SK-N-MC (cell line): ENCODE measurements at places on chromosomes 5 and 9.

DNA sequence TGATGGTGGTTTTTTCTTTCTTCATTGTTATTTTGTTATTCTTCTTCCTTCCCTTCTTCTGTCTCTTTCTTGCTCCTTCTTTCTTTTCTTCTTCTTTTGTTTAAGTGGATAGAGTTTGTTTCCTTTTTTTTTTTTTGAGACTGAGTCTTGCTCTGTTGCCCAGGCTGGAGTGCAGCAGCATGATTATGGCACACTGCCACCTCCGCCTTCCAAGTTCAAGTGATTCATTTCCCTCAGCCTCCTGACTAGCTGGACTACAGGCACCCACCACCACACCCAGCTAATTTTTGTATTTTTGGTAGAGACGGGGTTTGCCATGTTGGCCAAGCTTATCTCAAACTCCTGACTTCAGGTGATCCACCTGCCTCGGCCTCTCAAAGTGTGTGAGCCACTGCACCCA is 40.3 kb downstream of the JAK2 start:
- no peak for DNase-seq

DNA sequence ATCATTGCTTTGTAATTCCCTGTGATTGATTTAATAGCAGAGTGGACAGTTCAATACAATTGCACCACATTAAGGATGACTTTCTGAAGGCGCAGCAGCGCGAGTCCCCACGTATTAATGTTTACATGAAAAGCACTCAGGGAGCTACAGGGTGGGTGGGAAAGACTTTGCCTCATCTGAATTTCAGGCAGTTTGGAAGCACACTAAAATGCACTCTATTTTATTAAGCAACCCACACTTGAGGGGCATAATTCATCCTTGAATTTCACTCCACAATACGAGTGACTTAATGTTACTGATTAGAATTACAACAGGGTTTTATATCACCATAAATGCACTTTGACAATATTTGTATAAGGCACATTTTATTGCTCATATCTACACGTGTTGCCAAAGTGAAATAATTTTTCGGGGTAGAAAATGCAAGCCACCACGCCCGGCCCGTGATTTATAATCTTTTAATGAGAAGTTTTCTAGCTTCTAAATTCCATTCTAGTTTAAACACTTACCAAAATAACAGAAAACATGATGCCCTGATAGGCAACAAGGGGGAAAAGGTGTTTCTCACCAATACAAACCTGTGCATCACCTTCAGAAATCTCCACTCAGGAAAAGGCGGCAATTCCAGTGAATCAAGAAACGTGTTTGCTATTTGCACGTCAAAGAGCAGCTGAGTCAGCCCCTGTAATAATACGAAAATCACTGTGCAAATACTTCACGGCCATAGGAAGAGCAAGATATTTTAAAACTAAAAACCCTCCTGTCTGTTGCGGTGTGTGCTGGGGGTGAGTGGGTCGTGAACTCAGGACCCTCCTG is 40.5 kb downstream of the IRX4 start:
- no peak for DNase-seq

DNA sequence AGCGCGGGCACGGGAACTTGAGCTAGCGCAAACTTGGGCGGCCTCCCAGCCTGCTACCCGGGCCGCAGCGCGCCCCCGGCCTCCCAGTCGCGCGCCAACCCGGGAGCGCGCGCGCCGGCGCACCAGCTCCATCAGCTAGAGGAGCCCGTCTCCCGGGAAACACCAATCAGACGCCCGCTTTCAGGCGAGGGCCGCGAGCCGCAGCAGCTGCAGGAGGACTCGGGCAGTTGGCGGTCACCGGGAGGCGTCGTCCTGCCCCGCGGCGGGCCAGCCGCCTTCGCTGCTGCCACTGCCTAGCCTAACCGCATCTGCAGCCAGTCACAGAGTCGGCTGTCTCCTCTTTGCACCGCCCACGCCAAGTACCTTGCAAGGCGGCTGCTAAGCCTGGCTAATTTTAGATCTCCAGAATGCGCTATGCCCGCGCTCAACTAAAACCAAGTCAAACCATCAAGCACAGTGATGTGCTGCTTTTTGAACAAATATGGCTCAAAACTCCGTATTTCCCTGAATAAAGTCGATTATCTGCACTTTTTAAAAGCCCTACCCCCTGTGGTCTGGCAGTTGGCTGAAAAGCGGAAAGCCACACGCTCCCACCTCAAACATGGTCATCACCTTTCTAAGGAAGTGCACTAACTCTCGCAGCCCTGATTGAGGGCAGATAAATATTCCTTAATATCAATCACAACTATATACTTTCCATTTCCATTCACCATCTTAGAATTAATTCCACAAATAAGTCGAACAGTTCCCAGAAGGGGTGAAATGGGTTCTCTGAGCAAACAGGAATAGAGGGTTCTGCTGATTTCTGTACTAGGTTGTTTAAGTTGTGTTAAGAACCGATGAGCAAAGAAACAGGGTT is 221.8 kb downstream of the MEF2C start:
- DNase-seq, result no peak

DNA sequence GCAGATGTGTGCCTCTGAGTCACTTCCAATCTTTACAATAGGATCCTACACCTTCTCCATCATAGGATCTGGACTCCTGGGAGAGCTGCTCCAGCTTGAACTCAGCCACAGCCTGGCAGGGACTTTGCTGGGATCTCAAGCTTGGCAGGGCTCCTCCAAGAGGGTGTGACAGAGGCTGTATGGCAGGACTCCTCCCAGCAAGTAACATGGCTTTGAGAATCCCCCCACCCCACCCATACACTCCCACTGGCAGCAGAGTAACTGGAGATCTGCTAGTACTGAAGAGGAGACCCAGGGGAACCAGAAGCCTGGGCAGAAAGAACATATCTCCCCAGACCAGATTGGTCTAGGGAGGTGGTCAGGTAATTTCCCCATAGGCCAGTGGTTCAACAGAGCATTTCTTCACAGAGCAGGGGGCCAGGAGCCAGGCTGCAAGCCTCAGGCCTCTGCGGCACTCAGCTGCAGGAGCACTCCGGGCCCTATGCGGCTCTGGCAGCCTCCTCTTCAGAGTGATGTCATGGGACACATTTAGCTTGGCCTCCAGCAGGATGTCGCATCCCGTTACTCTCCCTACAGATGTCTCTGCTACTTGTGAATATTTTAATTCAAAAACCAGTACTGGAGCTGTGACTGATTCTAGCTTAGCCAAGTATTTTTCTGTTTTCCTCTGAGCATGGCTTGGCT is 1.7 kb upstream of the ACSL6 start:
- no peak for DNase-seq

DNA sequence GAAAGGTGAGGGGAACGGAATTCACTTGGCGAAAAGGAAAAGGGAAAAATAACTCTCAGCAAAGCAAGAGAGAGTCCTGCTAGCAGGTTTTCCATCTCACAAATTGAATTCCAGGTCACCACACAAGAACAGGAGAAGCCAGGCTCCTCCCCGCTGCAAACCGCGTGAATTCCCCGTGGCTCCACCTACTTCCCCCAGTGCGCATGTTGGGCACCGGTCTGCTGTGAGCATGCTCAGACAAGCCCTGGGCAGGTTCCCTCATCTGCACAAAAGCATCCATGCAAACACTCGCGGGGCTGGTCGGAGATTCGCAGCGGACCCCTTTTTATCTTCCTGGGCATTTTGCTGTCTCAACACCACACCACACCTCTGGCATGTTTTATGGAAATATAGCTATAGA is 58.5 kb upstream of the S1PR3 start:
- DNase-seq, result no peak
